ENCODE measurements at places on chromosomes 6 and 20.

DNA sequence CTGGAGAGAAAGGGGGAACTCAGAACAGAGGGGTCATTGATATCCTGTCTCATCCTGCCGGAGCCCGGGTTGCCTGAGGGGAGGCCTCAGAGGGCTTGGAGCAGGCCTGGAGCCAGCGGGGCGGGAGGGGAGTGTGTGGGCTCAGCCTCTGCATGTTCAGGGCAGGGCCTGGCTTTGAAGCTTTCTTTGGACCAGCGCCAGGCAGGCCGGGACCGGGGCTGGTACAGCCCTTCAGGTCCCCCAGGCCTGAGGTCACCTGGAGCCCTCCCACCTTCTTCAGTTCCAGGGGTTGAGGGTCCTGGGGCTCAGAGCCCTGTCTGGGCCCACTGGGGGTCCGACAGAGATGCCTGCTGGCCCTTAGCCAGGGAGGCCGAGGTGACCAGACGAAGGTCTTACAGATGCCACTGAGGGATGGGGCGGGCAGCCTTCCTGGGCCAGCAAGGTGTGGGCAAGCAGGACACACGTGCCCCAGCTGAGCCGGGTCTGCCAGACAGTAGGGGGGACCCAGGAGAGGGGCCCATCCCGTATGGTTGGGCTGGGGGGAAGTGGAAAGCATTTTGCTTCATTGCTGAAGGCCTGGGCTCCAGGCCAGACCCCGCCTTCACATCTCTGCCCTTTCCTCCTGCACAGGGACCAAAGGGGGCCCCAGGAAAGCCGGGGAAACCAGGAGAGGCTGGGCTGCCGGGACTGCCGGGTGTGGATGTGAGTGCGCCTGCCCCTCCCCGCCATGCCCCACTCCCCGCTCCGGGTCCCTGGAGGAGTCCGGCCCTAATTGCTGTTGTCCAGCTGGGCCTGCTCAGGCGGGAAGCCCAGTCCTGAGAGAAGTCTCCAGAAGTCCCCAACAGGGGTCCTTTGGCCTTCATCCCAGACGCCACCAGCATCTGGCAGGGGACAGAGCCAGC, 2.0 kb downstream of the COL9A3 start:
- DNase-seq, result no peak

DNA sequence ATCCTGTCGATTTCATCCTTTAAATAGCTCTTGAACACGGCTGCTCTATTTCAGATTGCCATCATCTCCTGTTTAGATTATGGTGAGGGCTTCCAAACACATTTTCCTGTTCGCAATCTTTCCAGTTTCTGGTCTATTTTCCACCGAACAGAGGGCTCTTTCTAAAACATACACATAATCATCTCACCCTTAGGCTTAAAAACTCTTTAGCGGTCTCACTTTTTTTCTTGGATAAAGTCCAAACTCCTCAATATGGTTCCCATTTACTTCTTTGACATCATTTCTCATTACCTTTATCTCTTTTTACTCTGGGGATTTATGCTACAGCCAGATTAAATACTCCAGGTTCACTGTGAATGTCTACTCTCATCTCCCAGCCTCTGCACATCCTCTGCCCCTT, 103.4 kb upstream of the STMND1 start:
- no peak for DNase-seq

DNA sequence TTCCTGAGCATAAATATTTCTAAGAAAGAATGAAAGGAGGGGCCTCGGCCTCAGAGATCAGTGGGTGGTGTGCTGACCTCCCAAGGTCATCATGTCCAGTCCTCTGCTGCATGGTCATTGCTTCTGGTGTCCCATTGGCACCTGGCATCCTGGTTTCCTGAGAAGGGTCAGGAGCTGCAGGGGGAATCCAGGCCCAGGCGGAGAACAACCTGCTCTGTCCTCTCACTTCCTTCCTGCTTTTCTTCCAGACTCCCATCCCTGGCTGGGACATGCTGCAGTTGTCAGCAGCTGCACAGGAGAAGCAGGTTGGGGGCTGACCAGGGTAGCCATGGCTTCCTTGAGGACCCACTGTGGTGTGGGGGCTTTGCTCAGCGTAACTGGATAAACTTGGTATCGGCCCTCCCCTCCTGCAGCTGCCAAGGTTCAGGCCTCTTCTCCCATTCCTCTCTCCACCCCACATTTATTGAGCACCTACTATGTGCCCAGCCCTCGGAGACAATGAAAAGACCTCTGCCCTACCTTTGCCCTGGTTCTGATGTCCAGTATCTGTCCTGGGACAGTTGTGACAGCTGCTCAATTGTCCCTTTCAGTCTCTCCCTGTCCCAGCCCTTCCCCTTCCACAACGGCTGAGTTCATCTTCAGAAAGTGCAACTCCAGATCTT, 155.2 kb downstream of the CEBPB start:
- DNase-seq, result no peak

- DNase-seq, result no peak
Observed at GRCh38 chr6:5898563-5898962, 108.2 kb downstream of the NRN1 start.

DNA sequence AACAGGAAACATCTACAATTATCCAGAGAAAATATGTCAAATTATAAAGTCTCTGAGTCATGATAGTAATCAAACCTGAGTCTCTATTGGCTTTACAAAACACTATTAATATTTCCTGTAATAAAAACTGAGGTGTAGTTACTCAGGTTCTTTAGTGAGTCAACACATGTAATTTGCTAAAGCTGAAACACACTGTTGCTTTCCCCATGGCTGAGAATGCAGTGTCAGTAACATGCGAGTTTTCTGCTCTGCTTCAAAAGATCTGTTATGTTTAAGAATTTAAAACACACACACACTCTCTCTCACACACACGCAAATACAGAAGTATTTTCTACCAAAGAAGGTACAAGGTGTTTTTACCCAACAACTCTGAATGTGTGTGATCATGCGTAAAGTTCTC, 38.6 kb downstream of the ATXN1 start:
- DNase-seq, result no peak
